ENCODE measurements at places on chromosomes 13 and 19.

DNA sequence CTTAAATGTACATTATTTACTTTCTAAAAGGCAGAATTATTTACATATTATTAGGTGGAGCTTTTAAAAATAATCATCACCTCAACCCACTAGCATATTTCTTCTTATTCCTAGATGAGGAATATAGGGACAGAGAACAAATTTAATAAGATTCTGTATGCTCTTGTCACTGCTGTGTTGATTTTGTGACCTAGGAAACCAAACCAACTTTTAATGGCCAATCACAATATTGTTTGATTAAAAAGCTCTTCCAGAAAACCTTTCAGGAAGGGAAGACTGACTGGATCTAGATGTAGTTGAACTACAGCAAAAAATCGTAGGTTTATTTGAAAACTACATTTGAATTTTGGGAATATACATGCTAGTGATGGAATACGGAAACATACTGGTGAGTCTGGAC, 91.8 kb upstream of the RAP2A start:
- no peak for DNase-seq

DNA sequence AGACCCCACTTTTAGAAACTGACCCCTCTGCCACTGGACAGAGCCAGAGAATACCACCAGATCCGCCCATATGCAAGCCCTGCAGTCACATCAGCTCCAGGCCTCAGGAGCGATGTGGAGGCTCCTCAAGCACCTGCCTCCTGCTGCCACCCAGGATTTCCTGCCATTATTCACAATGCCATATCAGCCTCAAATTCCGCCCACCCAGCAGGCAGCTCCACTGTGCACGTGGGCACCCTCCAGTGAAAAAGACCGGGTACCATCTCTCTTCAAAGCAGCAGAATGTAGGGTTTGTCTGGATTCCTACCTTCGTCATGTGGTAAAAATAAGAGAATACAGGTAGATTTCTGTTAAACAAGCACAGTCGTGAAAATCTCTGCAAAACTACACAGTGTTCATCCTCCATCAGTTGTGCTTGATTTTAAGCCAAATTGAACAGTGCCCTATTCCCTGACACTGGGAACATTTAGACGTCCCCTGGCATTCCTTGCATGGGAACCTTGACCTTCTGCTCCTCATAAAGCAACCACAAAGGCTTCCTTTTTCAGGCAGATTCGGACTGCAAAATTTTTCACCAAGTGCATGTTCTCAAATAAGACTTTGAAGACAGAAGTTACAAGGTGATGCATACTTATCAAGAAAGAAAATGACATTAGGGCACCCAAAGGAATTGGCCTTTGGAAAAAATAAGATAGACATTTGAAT, 56.4 kb downstream of the FAM124A start:
- DNase-seq = no peak

GRCh38 chr13:77810878-77811277, 107.8 kb downstream of the EDNRB start:
- no peak for DNase-seq

DNA sequence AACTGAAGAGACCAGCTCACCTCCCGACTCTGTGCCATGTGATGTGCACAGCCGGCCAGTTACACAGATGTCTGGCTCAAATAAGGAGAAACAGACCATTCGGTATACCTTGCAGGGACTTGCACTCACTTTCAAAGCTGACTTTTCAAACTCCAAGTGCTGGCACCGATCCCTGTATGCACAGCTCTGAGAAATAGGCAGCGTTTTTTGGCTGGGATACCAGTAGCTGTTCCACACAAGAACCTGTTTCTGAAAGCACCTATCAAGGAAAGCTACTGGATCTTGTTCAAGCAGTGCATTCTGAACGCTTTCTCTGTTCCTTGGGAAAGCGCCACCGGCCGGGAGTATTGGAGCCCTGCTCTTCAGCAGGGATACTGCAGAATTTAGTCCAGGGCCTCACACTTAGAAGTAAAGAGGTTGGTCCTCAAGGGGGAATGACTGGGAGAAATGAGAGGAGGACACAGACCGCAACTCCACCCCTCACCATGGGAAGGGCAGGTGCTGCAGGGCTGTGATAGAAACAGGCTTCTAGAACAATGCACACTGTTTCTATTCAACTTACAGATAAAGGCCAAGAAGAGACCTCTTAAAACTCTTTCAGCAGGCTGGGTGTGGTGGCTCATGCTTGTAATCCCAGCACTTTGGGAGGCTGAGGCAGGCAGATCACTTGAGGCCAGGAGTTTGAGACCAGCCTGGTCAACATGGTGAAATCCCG, 53.6 kb upstream of the PABPC3 start:
- no peak for DNase-seq

GRCh38 chr19:32339988-32340874, 5.2 kb upstream of the ZNF507 start:
- DNase-seq = no peak

- peak; percentile 32 for DNase-seq
Observed at GRCh38 chr19:16654627-16655026, 5.3 kb downstream of the SMIM7 start.

DNA sequence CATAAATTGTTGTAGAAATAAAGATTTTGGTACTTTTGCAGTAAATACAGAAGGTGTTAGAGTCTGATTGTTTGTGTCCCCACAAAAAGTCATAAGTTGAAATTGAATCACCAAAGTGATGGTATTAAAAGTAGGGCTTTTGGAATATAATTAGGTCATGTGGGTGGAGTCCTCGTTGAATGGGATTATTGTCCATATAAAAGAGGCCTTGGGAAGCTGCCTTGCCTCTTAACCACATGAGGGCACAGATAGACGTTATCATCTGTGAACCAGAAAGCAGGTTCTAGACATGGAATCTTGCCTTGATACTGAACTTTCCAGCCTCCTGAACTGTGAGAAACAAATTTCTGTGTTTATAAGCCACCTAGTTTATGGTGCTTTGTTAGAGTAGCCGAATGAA, 186.8 kb downstream of the PRR20E start:
- no peak for DNase-seq

- no peak for DNase-seq
Observed at GRCh38 chr19:340620-341385, 3.8 kb downstream of the MIER2 start.

DNA sequence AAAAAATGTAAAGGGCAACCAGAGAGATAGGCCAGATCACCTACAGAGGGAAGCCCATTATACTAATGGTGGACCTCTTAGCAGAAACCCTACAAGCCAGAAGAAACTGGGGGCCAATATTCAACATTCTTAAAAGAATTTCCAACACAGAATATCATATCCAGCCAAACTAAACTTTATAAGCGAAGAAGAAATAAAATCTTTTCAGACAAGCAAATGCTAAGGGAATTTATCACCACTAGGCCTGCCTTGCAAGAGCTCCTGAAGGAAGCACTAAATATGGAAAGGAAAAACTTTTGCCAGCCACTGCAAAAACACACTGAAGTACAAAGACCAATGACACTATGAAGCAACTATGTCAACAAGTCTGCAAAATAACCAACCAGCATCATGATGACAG, 28.4 kb downstream of the VSTM2B start:
- no peak for DNase-seq

GRCh38 chr13:40275636-40276035, 390.8 kb downstream of the FOXO1 start:
- no peak for DNase-seq

DNA sequence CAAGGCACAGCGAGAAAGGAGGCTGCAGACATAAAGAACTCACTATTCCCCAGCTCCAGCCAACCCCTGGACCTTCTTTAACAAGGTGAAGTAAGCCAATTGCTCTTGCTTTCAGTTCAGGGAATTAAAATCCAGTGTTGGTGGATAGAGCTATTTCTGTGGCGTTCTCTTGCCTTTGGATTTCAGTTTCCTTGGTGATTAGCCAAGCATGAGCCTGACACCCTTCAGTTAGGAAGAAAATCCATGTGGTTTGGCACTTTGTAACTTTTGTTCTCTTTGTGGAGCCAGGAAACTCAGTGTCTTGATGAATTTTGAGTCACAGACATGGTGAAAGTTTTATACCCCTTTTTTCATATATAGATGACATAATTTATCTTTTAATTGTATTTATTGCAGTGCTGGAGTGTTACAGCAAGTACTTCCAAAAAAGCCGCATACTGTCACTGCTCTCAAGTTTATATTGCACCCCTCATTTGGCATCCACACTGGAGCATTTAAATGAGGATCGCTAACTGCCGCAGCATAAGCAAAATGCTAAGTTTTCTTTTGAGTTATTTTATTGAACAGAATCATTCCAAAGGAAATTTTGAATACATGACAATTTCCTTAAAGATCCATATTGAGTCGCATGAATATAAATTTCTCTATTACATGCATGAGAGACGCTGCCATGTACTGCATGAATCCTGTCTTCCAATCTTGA, 406.8 kb downstream of the MYO16 start:
- DNase-seq = no peak

DNA sequence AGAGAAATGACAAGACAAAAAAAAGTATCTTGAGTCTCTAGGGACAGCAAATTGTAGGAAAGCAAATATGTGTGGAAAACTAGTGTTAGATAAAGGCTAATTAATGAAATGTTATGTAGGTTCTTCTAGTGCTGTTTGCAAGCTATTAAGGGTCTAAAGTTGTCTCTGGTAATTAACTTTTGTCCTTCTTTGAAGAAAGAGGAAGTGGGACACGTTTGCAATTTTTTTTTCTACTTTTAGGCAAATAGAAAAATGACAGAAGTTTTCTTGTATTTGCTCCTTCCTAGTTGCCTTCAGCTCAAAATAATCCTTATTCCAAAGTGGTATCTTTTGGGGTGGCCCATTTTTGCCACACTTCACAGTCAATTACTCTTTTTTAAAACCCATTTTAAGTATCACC, 1877.7 kb upstream of the PRR20A start:
- no peak for DNase-seq

GRCh38 chr19:6790194-6791128, 18.0 kb downstream of the VAV1 start:
- no peak for DNase-seq

- no peak for DNase-seq
Observed at GRCh38 chr13:42116225-42116624, 67.8 kb downstream of the DGKH start.
